BE2C (cell line): ENCODE measurements at places on chromosomes 11 and 22.

- DNase-seq = no peak
These were observed 25.2 kb upstream of the NECTIN1 start for GRCh38 chr11:119754199-119754598.

DNA sequence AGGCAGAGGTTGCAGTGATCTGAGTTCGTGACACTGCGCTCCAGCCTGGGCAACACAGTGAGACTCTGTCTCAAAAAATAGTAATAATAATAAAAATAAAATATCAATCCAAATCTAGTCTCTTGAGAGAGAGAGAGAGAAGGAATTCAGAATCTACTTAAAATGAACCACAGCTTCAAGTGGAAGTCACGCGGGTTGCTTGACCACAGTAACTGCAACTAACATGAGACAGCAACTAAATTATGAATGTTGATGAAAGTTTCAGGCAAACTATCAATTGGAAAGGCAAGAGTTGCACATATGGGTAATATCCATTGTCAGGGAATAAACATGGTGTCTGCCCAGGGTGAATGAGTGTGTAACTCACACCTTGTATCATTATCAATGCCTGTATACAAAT, 12.5 kb downstream of the POU2AF2 start:
- DNase-seq = no peak

DNA sequence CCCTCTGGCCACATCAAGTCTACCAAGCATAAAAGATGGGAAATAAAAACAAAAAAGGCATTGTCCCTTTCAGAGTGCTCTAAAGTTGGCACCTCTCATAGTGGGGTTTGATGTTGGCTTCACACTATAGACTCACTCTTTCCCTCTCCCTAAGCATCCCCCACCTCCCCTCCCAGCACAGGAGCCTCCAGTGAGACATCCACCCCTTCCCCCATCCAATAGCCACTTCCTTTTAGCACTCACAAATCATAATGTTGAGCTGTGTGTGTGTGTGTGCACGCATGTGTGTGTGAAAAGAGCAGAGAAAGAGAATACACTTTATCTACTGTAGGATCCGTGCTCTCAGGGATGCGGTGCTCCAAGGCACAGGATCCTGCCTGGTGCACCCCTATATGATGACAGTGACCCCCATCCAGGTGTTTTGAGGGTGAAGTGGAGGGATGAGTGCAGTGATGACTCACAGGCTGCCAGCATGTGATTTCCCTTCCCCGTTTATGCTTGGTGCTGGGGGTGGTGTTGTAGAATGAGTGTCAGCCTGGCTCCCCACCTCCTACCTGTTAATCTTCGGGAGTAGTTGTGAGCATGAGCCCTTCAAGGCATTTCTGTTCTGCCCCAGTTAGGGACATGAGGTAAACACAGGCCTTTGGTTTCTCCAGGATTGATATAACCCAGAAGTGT, 235.2 kb upstream of the B3GAT1 start:
- no peak for DNase-seq

DNA sequence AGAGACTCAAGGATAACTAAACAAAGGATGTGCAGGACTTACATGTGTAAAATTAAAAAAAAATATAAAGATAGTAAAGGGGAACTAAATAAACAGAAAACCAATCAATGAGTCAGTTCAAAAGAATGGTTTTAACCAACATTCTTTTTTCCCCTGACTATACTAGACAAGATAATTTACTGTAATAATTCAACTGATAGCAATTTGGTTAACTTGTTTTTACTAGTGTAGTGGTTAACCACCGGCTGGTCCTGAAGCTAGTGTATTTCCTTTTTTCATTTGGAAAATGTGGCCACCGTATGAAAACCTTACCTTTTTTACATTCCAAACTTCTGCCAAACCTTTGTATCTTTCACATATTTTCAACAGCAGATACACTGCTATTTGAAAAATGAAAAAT, 123.1 kb downstream of the ARHGAP42 start:
- DNase-seq = no peak

GRCh38 chr11:97279341-97279740, 889.5 kb downstream of the JRKL start:
- no peak for DNase-seq

DNA sequence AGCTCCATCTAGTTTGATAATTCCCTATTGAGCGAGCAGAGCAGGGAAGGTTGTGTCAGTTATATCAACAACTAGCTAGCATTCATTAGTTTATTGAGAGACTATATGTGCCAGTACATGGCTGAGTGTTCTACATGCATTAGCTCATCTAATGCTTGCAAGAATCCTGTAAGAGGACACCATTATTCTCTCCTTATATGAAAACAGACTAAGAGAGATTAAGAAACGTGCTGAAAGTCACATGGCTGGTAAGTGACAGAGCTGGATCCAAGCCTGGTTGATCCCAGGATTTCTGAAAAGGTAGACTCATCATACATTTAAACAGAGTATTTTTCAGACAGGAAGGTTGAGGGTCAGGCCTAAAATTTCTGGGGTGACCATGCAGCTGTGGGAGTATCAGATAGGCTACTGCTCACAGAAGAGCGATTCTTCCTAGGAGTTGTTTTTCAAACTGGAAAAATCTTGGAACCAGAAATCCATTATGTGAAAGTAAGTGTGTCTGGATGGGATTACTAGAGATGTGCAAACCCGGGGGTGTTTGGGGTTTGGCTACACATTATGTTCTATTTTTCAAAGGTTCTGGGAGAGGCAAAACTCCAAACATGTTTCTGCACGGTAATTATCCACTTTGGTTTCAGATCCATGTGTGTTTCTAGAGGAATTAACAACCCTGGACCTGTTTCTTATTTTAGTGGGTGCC, 213.3 kb downstream of the FAM76B start:
- DNase-seq = no peak

DNA sequence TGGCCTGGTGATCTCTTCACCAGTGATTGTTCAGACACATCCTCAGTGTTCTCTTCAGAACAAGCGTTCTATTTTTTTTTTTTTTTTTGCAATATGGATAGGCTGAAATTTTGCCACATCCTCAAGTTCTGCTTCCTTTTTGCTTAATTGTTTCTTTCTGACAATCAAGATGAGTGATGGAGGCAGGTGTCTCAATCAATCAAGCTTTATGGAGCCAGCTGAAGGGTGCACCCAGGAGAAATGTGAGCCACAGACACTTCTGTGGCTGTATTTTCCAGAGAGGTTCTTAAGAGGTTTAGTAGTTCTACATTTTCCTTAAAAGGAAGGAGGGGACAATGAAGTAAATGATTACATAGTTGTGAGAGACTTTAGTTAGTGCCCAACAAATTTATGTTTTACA, 43.9 kb upstream of the ASPHD2 start:
- no peak for DNase-seq

GRCh38 chr11:35511666-35512065, 13.8 kb downstream of the PAMR1 start:
- DNase-seq = no peak

DNA sequence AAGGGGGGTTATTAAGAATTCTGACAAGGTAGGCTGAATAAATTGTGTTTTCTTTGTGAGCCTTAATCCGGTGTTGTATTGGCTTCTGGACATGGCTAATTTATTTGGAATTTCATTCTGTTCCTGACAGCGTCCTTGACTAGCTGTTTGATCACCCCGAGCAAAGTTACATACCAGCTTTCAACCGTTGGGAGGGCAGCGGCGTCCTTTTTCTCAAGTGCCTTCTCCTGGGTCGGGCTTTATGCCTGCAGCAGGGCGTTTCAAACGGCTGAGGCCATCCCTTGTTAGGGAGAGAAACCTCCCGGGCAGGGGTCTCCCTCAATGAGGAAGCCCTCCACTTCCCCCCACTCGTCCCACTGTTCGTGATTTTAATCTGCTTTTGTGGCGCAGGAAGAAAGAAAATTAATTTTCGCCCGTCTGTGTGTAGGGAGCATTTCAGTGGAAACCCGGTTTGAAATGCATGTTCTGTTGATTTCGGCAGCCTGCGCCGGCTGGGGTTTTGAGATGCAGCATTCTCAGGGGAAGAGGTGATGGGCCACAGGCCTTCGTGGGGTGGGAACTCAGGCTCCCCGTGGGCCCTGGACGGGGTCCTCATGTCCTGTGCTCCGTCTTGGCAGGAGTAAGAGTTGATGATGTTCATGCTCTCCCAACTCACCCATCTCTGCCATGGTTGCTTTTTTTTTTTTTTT, 2.9 kb upstream of the SMIM38 start:
- no peak for DNase-seq

GRCh38 chr11:100445231-100445735, 241.8 kb upstream of the ARHGAP42 start:
- no peak for DNase-seq

- no peak for DNase-seq
These were observed 10.9 kb downstream of the MADD start for GRCh38 chr11:47280860-47281259.

DNA sequence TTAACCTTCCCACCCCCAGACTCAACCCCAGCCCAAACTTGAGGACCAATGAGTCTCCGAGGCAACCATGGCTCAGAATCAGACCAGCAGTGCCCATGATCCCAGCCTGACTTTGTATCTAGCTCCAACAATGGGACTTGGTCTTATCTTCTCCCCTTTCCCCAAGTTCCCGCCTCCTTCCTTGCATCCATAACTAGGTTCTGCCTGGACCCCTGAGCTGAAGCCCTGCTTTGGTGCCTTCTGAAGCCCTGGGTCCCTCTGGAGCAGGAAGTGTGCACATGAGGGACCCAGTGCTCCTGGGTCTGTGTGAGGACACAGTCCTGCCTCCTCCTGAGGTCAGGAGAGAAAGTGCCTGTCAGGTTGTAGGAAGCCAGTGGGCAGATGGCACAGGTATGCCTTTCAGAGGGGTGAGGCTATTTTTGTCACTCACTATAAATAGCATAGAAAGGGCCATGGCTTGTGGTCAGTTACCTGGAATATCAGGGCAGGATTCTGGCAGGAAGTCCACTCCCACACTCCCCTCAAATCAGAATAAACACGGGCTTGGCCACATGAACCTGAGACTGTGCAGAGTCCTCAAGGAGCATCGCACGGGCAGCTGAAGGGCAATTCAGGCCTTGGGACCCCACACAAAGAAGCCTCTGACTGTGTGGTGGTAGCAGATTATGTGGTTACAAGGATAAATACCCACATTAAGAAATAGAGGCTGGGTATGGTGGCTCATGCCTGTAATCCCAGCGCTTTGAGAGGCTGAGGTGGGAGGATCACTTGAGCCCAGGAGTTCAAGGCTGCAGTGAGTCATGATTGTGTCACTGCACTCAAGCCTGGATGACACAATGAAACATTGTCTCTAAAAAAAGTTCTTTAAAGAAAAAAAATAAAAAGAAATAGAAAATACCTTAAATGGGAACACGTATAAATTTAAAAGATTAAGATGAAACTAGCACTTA, 27.4 kb downstream of the RCN1 start:
- DNase-seq = no peak

GRCh38 chr11:117074119-117074518, 24.1 kb downstream of the SIK3 start:
- DNase-seq = no peak

GRCh38 chr11:45304992-45305335, 18.8 kb upstream of the SYT13 start:
- DNase-seq = no peak

DNA sequence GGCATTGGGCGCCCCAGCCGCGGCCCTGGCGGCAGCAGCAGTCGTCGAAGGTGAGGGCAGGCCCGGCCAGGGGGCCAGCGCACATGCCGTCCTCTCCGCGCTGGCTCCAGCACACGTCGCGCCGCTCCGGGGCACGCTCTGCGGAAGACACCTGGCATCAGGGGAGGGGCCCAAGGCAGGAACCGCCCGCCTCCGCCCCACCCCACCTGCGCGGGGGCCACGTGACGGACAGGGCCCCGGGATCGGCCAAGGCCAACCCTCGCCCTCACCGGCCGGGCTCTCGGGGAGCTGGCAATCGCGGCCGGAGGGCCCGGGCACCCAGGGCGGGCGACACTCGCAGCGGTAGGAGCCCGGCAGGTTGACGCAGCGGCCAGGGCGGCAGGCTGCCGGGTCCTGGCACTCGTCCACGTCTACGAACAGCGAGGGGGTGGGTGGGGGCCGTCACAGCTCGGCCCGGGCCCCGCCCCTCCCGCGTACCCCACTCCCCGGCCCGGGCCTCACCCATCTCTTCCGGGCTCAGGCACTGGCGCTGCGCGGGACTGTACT, 14.9 kb downstream of the SCYL1 start:
- no peak for DNase-seq

- DNase-seq = no peak
These were observed 388.7 kb downstream of the MIAT start for GRCh38 chr22:27046086-27046485.

DNA sequence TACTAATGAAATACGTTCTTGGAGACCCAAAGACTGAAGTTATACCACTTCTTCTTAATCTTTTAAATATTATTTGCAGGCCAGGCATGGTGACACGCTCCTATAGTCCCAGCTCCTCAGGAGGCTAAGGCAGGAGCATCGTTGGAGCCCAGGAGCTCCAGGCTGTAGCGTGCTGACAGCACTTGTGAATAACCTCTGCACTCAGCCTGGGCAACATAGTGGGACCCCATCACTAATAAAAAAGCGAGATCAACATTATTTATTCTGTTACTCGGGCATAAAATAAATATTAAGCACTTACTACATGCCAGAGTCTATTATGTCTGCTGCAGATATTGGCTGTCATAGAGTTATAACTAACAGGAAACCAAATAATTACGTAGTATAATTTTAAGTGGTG, 720 bp upstream of the MED17 start:
- no peak for DNase-seq

- no peak for DNase-seq
These were observed 7.1 kb downstream of the SLC1A2 start for GRCh38 chr11:35412285-35412684.

DNA sequence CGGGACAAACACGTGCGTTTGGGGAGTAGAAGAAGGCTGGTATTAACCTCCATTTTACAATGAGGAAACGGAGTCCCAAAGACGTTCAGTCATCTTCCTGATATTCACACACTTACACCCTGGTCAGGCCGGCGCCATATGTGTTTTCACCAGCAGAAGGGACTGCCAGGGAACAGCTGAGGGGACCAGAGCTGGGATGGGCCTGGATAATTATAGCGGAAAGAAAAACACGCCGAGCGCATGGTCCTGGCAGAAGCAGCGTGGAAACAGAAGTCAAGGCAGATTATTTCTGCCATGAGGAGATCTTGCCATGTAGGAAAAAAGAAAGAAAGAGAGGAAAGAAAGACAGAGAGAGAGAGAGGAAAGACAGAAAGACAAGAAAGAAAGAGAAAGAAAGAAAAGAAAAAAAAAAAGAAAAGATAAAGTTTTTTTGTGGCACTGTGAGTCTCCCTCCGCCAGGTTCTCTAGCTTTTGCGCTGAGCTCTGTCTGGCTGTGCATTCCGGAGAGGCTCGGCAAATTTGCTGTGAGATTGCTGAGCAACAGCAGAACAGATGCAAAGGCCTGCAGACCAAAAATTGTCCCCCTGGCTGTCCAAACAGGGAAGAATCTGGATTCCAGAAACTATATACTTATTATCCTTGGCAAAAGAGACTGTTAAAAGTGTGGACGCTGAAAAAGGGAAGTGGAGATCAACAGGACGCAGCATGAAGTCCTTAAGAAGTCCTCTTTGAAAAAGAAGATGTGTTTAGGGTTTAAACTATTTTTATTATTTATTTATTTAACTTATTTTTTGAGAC, 1.3 kb upstream of the UCP2 start:
- DNase-seq = no peak

- DNase-seq = no peak
These were observed 60.1 kb downstream of the PARVB start for GRCh38 chr22:44084044-44084772.
